DND-41 (cell line): ENCODE measurements at places on chromosomes 5 and 9.

GRCh38 chr5:88826646-88827585 lies 56.1 kb downstream of the MEF2C start:
- no peak overlapping the region for H3K27ac ChIP-seq
- DNase-seq, result no peak
- H3K4me1 ChIP-seq, result no peaks in the 10 kb centered on the region
- no peak overlapping the region for H3K4me3 ChIP-seq
- H3K27me3 ChIP-seq, result no peaks in the 10 kb centered on the region

DNA sequence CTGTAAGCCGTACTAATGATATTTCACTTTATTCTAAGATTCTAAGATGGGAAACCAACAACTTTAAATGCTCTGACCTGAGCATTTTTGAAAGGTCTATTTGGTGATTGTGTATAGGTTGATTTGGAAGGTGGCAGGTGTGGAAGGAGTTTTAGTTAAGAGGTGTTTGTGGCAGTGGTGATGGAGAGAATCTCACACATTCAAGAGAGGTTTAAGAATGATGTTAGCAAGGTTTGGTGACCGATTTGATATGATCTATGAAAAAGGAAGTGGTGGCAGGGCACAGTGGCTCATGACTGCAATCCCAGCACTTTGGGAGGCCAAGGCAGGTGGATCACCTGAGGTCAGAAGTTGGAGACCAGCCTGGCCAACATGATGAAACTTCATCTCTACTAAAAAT lies 319.2 kb upstream of the CD180 start:
- H3K4me1 ChIP-seq, result peaks cover 47% of the 10 kb centered on the region
- H3K27ac ChIP-seq, result peak overlapping the region; percentile 72
- H3K36me3 ChIP-seq, result no peaks in the 10 kb centered on the region

GRCh38 chr9:2086971-2087370 lies 71.8 kb downstream of the SMARCA2 start:
- no peak overlapping the region for H3K27ac ChIP-seq
- no peaks in the 10 kb centered on the region for H3K27me3 ChIP-seq
- H3K4me1 ChIP-seq, result no peaks in the 10 kb centered on the region
- H3K4me3 ChIP-seq, result no peak overlapping the region
- H3K36me3 ChIP-seq, result peaks cover 74% of the 10 kb centered on the region

- H3K27ac ChIP-seq, result no peak overlapping the region
- H3K27me3 ChIP-seq, result no peaks in the 10 kb centered on the region
Measured at GRCh38 chr9:76269789-76270188, 124.4 kb downstream of the RFK start.

DNA sequence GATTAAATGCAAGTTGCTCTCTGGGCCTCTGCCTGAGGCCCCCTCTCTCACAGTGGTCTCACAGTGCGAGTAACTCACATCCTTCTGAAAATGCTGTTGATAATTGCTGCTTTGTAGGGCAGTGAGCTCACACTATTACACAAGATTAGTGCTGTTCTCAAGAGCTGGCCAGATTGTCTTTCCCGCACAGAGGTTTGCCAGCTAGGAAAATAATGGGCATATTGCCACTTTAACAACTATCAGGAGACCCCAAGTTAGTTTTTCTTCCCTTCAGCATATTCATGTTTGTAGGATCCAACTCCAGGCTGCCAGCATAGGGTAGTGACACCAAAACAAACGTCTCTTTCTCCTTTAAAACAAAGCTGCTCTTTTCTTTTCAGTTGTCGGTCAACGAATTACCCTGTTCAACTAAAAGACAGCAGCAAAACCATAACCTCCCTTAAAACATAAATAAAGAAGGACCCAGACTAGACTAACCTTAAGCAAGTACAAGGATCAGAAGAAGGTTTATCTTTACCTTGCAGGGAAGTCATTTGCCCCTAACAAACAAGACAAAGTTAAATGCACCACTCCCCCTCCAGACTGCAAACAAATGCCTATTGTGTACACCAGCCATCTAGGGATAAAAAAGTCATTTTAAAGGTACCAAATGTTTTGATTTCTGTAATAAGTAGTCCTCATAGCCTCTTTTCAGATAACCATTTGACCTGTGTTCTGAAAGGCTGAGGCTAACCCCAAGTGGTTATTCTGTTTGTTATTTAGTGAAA lies 91.4 kb downstream of the VCAN start:
- no peaks in the 10 kb centered on the region for H3K36me3 ChIP-seq
- DNase-seq, result no peak
- H3K27ac ChIP-seq, result no peak overlapping the region
- H3K27me3 ChIP-seq, result no peaks in the 10 kb centered on the region
- peaks cover 17% of the 10 kb centered on the region for H3K4me1 ChIP-seq

GRCh38 chr5:111743988-111744387 lies 13.0 kb downstream of the NREP start:
- peaks cover 31% of the 10 kb centered on the region for H3K36me3 ChIP-seq
- H3K27ac ChIP-seq, result peak overlapping the region; percentile 96
